ENCODE measurements at places on chromosomes 12 and 14.
A peak's percentile ranks its signal among the peaks of the same experiment; 100 is the strongest.

GRCh38 chr12:23349564-23349963 lies 599.9 kb downstream of the SOX5 start:
- DNase-seq = no peak

DNA sequence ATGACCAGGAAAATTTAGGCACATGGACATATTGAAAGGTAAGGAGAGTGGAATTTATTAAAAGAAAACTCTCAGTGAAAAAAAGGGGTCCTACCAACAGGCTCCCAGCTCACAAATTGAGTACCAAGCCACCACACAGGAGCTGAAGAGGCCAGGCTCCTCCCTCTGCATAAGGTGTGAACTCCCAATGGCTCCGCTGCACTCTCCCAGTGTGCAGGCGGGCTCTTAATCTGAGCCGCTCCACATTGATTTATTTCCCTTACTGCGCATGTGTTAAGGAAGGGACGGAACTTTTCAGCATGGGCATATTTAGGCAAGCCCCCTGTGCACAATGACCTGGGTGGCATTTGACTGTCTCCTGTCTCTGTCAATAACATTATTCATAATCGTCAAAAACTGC lies 68.6 kb upstream of the PLEKHG7 start:
- DNase-seq = no peak

DNA sequence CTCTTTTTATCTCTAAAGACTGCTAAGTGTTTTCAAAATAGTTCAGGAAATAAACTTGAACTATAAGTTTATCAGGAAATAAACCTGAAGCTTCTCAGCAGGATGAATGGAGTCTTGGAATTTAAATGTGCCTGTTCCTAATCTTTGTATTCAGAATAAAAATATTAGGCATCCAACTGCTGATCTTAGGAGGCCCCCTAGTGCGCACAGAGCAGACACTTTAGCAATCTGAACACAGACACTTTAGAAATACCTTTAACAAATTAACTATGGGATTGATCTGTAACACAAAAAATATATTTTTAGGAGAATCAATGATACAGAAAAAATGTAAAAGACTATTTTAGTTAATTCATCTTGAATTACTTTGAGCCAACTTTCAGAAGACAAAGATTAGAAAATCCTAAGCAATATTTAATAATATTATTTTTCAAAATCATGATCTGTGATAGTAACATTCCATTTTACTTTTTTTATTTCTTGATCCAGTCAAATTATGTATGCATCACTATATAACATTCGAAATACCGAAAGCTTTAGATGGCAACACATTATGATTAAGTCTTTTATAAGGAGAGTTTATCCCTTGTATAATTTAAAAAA lies 80.9 kb downstream of the SLC41A2 start:
- peak; percentile 53 for DNase-seq

DNA sequence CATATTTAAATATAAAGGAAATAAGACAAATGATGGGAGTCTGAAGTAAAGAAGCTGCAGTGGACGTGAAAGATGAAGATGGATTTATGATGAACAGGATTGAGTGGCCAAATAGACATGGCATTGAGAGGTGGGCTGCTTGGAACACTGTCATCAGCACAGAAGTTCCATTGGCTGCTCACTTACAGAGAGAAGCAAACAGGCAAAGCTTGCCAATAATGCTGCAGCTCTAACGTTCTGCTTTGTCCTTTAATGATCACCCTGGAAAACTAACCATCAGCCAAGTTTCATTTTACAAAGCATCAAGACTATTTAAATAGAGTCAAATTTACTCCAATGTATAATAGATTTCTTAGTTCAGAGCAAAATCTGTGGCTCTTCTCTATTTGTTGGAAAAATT lies 721.4 kb downstream of the TMTC2 start:
- no peak for DNase-seq

DNA sequence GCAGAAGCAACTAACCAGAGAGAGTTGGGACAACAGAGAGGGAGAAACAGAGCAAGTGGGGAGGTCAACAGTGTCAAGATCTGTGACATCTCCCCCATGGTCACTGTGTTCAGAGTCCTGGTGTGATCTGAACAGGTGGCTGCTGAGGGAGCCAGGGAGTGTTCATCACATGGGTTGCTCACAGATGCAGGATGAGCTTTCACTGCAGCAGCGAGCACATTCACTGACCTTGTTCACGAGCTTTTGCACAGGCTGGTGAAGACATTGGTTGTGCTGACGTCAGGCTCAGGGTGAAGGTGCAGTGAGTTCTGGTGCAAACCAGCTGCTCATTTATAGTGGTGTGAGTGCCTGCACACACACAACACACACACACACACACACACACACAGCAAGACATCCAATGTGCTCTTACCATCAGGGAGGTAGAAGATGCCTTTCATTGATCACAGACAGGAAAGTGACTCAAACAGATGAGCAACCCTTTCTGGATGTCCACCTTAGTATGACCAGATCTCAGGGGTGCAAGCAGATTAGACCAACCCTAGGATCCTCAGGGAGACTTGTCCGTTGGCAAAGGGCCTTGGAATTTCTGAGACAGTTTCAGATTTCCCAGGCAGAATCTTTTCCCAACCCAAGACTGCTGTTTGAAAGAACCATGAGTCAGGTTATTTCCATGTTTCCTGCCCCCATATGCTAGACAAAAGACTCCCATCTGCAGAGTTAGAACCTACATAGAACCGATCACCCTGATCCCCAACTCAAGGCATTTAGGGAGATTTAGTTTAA lies 44.3 kb upstream of the OR10AD1 start:
- no peak for DNase-seq

DNA sequence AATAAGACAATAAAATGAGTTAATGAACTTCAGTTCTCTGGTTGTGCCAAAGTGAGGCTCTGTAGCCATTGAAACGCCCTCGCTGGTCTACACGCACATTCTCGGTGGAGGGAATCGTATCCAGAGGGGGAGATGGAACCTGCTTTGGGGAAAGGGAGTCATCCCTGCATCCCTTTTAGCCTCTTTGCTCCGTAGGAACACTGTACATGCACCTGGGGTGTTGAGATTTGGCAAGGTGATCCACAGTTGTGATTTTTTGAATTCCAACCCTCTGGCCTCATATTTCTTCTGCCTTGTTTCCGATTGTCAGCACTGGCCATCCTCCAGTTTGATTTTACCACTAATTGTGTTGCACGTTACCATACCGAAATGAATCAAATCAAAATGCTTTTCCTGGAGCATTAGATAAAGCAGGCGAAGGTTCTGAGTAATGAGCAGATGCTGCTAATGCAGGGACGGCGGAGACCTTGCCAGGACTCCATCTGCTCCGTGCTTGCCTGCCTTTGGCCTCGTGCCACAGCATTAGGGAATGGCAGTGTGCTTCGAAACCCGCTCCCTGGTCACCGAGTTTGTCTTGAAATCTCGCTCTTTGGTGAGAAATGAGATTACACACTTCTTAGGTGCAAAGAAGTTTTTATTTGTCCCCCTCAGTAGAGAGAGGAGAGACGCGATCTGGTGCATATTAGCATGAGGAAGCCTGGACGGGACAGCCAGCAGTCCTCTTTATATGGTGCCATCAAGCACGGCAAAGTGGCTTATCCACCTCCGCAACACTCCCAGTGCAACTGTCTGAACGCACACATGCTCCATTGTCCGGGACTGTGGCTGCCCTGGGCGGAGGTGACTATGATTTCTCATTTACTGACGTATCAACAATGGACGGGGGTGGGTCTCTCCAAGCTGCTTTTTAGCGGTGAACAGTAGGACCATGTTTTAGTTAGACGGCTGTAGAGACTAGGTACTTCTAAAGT lies 59.1 kb downstream of the FBXW8 start:
- no peak for DNase-seq

- DNase-seq = no peak
Observed at GRCh38 chr12:105192624-105193225, 43.2 kb downstream of the APPL2 start.

DNA sequence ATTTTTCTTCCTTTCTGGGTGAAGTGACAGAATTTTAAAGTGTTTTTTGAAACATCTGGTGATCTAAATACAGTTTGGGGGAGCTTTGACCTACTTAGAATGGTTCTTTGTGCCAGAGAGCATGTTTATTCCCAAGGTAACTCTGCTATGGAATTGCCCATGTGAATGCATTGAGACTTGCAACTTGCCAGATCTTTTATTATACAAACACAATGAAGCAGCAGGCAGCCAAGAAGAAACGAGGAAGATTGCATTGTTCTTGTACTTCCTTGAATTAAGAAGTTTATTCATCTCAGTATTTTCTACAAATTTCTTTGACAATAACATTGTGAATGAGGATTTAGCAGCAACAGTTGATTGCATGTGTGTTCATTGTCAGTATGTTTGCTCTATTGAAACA lies 55.5 kb downstream of the FGD4 start:
- no peak for DNase-seq

- DNase-seq = no peak
Observed at GRCh38 chr14:105150026-105150367, 18.6 kb downstream of the JAG2 start.

GRCh38 chr14:48429512-48429911 lies 754.1 kb upstream of the MDGA2 start:
- DNase-seq = no peak

DNA sequence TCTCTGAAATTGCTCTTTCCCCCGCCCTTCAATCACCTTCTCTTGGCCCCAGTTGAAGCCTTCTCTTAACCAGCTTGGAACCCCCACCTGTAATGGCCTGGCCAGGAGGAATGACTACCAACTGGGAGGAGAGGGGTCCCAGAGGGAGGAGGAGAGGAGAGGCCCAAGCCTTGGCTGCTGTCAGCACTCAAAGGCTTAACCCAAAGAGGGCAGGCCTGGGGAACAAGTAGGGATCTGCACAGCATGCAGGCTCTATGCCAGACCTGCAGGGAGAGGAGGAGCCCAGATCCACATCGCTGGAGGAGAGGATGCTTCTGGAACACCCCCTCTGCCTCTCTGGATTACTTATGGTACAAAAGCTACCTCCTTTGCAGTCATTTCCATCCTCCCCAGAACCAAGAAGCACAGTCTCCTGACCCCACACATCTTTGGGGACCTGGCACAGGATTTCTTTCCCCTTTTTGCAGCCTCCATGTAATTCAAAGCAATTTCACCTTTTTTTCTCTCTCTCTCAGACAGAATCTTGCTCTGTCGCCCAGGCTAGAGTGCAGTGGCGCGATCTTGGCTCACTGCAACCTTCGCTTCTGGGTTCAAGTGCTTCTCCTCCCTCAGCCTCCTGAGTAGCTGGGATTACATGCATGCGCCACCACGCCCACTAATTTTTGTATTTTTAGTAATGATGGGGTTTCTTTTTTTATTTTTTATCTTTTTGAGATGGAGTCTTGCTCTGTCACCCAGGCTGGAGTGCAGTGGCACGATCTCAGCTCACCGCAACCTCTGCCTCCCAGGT lies 6.2 kb downstream of the RARG start:
- no peak for DNase-seq

GRCh38 chr12:1630827-1631591 lies 2.0 kb downstream of the WNT5B start:
- no peak for DNase-seq
